ENCODE measurements at places on chromosomes 2 and 18.

GRCh38 chr2:238549866-238550265 is 123.1 kb downstream of the ASB1 start:
- no peak for DNase-seq

- no peak for DNase-seq
Observed at GRCh38 chr2:71275939-71276310, 49.0 kb upstream of the PAIP2B start.

GRCh38 chr2:95375532-95376150 is 26.9 kb upstream of the FAHD2A start:
- no peak for DNase-seq

DNA sequence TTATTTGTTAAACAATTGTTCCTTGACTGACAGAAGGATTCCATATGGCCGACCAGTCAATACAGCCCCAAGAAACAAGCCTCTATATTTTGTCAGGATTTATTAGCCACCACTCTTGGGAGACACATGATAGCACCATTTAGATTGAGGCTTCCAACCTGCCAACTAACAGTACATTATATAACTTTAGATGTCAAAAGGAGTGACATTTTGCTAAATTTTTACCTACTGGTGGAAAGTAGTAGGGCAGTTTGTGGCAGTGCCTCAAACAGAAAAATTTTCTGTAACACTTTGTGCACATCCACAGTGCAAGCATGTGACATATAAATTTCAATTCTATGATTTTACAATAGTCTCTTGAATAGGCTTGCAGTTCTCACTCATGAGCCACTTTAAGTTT is 464.0 kb downstream of the TRIB2 start:
- DNase-seq = no peak

GRCh38 chr2:20485612-20486388 is 38.9 kb downstream of the RHOB start:
- no peak for DNase-seq

DNA sequence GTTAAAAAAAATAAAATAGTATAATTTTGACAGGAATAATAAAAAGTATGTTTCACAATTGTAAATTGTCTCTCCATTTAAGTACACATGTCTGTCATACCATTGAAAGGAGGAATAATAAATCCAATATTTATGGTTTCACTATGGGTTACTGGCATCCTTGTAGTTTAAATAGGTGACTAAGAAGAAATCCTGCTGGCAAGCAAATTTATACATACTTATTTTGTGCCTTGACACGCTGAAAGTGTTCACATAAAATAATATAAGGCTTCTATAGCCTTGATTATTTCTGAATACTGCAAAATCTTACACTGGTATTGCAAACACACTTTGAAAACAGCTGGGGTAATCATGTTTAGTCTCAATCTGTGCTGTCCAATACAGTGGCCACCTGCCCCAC is 138.3 kb upstream of the ETAA1 start:
- DNase-seq = no peak

DNA sequence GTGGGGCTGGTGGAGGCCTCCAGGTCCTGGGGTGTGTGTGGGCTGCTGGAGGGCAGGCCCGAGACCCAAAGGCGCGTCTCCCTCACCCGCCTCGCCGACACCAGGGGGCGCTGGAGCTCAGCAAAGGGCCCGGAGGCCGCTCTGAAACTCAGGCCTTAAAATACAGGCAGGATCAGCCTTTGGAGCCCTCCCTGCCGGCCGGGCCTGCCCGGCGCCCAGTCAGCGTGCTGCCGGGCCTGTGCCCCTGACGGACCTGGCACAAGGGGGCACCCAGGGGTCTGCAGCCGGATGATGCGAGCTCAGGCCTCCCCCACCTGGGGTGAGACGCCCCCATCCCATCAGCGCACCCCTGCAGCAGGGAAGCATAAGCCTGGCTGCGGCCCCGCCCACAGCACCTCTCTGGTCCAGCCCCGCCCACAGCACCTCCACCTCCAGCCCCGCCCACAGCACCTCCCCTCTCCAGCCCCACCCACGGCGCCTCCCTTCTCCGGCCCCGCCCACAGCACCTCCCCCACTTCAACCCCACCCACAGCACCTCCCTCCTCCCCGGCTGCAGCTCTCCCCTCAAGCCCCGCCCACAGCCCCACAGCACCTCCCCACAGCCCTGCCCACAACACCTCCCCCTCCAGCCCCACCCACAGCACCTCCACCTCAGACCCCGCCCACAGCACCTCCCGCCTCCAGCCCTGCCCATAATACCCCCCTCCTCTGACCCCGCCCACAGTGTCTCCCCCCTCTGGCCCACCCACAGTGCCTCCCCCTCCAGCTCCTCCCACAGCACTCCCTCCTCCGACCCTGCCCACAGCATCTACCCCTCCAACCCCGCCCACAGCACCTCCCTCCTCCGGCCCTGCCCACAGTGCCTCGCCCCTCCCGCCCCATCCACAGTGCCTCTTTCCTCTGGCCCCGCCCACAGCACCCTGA is 92.8 kb upstream of the OTOS start:
- DNase-seq = peak; percentile 88

GRCh38 chr18:44855681-44856080 is 175.0 kb downstream of the SETBP1 start:
- DNase-seq = peak; percentile 25

GRCh38 chr2:117967977-117968718 is 45.7 kb downstream of the CCDC93 start:
- DNase-seq = no peak

GRCh38 chr2:230757476-230757875 is 44.8 kb downstream of the CAB39 start:
- peak; percentile 69 for DNase-seq

- DNase-seq = no peak
Observed at GRCh38 chr2:56084111-56084901, 99.5 kb upstream of the CCDC85A start.

- no peak for DNase-seq
Observed at GRCh38 chr2:157218911-157219310, 38.6 kb upstream of the GALNT5 start.
